Activated CD4-positive, alpha-beta memory T cell treated with anti-CD3 and anti-CD28 coated beads for 36 hours (primary cell): ENCODE measurements at places on chromosomes 1 and 21. TPM values are rescaled to one million over a fixed set of nuclear protein-coding genes. Genes with fewer than 3 reads are reported as not detected.

GRCh38 chr1:6177681-6178380, 2.3 kb downstream of the CHD5 start:
- DNase-seq = no peak

DNA sequence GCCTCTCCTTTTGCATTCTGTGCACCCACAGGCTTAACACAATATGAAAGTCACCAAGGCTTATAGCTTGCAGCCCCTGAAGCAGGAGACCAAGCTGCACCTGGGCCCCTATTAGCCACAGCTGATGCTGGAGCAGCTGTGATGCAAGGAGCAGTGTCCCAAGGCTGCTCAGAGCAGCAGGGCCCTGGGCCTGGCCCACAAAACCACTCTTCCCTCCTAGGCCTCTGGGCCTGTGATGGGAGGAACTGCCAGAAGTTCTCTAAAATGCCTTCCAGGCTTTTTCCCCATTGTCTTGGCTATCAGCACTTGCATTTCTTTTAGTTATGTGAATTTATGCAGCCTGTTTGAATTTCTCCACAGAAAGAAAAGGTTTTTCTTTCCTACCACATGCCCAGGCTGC, 89.5 kb upstream of the KCTD3 start:
- no peak for DNase-seq

DNA sequence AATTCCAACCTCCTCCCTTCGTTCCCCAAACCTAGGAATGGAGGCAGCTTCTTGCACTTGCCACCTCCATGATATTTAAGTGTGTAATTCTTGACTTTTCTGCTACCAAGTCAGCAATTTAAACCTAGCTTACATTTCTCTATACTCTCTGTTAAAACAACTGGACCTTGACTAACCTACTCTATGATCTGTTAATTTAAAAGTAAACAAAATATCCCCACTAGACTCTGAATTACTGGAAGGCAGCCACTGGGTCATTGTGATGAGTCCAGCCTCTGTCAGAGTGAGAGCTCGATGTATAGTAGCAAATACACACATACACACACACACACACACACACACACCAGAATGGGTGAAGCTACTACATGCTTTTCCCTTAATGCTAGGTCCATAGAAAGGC, 40.0 kb upstream of the DHCR24 start:
- DNase-seq = no peak

- no peak for DNase-seq
These were observed 26.5 kb upstream of the TENT5C start for GRCh38 chr1:117579221-117579906.

- no peak for DNase-seq
These were observed 16.6 kb downstream of the DIP2A start for GRCh38 chr21:46475296-46475695.

CR1L gene
- not detected for total RNA-seq

USP33 gene
- 37.7 TPM for total RNA-seq
